Mesothelial cell of epicardium (in vitro differentiated cells): ENCODE measurements at places on chromosomes 11 and 22. TPM values are rescaled to one million over a fixed set of nuclear protein-coding genes. Genes with fewer than 3 reads are reported as not detected.

TST gene
- total RNA-seq = 21.3 to 22.6 TPM (median 21.4 TPM) in 3 replicates

TMEM132A gene
- total RNA-seq = 182 to 197 TPM (median 193 TPM) in 3 replicates

SYTL2 gene
- total RNA-seq = 9.9 to 10.4 TPM (median 10.3 TPM) in 3 replicates

GRCh38 chr11:56410801-56411200 lies 1.7 kb upstream of the OR5AL1 start:
- no peak for DNase-seq

GRCh38 chr22:46500201-46500600 lies 37.2 kb downstream of the CELSR1 start:
- DNase-seq = no peak

DNA sequence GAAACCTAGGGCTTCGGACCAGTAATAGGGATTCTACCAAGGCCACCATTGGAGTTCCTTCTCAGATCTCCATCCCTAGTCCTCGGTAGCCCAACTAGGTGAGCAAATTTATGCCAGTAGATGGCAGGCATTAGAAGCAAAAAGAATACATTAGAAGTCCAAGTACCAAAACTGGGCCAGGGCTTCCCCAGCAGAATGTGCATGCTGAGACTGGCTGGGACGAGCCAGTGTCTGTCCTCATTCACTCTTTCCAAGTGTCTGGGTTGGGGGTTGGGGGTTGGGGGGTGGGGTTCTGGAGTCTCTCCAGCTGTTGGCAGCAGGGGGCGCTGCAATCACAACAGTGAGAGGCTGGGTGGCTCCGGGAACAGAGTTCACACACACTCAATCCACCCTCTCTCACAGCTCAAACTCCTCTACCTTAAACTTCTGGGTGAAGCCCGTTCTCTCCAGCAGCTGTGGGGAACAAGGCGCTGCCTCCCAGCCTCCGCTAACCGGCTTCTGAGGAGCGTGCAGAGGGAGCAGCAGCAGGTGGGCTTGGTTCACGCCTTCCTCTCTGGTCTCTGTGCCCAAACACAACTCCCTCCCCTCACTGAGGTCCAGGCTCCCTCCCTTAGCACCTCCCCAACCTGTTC lies 57.5 kb downstream of the BTG4 start:
- DNase-seq = peak; percentile 74

GRCh38 chr11:1563697-1564534 lies 8.2 kb downstream of the DUSP8 start:
- no peak for DNase-seq

GRCh38 chr11:77080643-77081210 lies 14.0 kb downstream of the CAPN5 start:
- DNase-seq = no peak

DNA sequence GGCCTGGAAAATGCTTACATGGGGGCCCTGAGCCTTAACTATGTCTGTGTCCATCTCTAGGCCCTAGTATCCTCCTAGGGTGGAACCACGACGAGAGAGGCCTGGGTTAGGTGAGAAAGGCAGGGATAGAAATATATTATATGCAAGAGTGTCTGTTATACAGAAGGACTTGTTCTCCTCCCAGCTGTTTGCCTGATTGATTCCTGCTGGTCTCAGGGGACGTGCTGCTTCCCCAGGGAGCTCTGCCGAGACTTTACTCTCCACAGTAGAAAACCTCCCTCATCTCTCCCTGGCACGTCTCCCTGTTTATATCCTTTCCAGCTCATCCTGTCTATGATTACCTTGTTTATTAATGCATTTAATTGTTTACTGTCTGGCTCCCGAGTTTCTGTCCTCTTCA lies 132.6 kb downstream of the MIAT start:
- no peak for DNase-seq

DNA sequence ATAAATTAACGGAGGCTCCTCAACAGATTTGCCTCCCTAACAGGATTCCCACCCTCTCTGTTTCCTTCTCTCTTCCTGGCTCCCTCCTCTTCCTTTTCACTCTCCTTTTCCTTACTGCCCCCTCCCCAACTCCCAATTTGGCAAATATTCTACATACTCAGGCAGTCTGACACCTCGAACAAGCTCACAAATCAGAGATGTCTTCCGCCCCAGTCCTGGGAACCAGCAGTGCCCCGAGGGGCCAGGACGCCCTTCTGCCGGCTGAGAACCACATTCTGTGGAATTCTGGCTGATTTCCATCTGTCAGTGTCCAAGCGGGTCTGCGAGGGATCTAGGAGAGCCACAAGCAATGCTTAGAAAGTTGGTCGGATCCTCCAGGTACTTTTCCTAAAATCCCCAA lies 94.0 kb downstream of the NTM start:
- peak; percentile 45 for DNase-seq

GRCh38 chr11:75583718-75584658 lies 21.9 kb downstream of the SERPINH1 start:
- peak; percentile 33 for DNase-seq

DNA sequence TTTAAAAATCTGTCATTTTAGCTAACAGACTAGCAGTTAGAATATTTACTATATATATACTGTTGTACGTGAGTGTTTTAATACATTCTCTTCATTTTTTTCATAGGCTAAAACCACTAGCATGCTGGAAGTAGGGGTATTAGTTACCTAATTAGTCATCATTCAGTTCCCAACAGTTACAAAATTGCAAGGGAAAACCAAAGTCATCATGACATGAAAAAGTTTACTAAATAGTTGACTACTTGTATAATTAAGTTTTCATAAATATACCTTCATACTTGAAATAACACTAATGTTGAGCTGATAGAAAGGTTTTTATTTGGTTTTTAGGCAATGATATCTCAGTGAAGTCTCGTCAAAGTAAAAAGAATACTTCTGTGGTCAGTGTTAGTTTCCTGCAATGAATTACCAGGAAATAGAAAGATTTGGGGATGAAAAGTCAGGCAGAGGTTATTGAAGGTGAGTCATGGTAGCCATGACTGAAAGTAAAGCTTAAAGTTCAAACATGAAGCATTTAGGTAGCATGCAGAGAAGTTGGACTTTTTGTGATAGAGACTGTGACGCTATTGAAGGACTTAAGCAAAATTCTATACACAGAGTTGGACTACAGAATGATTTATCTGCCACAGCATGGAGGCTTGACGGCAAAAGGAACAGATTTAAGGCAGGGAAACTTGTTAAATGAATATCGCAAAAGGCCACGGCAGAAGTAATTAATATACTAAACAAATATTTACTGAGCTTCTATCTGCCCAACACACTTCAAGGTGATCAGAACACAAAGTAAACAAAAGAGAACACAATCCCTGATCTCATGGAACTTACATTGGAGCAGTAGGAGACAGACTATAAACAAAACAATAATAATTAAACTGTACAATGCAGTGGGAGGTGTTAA lies 828.1 kb upstream of the FAT3 start:
- no peak for DNase-seq

DNA sequence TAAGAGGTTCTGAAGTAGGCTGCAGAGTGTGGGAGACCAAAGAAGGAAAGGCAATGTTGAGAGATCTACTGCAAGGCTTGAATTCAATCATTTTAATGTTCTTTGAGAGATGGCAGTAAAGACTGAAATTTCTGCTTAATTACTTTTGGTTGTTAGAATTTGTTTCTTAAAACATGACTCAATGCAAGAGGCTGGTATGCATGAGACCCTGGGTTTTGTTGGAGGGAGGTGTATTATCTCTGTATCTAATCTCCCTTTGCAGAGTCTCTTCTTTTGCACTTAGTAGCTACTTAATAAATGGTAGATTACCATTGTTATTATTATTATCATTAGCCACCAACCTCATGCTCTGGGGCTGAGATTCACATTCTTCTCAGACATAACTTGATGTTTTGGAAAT lies 87.4 kb upstream of the DRD2 start:
- DNase-seq = no peak

- no peak for DNase-seq
Measured at GRCh38 chr11:69530278-69531070, 49.0 kb downstream of the LINC01488 start.

DNA sequence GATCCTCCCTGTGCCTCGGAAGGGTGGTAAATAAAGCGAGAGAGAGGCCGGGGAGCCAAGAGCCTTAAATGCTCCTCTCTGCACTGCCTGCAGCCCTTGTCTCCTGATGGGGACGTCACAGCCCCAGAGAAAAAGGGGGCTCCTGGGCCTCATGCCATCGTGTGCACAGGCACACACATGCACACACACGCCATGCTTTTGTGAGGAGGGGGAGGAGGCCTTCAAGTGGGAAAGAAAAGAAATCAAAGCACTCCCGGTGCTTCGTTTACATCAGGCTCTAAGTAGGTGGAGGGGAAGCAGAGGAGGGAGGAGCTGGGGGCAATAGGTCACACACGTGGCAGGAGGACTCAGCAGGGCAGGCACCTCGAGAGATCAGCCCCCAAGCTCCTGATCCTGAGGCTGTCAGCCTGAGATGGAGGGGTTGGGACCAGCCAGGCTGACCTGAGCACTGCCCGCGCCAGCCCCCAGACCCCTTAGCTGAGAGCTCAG lies 68.2 kb upstream of the NECTIN1 start:
- no peak for DNase-seq

DNA sequence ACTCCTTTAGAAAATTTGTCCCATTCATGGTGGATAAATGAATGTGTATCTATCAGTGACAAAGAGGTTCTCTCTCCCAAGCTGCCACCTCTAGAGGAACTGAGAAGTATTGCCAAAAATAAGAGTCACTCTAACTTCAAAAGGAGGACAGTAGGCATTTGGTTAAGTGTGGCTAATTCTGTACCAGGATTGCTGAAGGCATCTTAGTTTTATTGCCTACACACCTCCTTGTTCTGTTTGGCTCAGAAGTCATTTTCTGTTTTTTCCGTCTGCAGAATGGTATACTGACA lies 189.0 kb upstream of the MPPED2 start:
- no peak for DNase-seq
